ENCODE measurements at places on chromosomes 4 and X.

- peak; percentile 75 for DNase-seq
Observed at GRCh38 chr4:54073271-54073880, 9.0 kb upstream of the CHIC2 start.

DNA sequence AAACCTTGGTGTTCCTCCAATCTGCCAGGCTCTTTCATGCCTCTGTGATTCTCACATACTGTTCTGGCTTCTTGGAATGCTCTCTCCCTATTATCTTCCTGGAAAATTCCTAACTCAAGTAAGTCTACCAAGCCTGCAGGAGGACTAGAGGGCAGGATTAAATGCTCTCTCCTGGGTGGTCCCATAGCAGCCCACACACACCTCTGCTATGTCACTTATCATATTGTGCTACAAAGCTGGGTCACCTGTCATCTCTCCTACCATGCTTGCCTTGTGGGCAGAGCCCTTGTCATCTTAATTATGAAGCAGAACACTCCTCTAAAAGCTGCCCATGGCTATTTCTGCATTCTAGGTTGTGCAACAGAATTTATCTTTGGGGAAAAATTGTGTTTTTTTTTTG is 344.5 kb upstream of the NOCT start:
- peak; percentile 35 for DNase-seq

- DNase-seq: peak; percentile 33
Observed at GRCh38 chr4:169009286-169010124, 550 bp downstream of the CBR4 start.

DNA sequence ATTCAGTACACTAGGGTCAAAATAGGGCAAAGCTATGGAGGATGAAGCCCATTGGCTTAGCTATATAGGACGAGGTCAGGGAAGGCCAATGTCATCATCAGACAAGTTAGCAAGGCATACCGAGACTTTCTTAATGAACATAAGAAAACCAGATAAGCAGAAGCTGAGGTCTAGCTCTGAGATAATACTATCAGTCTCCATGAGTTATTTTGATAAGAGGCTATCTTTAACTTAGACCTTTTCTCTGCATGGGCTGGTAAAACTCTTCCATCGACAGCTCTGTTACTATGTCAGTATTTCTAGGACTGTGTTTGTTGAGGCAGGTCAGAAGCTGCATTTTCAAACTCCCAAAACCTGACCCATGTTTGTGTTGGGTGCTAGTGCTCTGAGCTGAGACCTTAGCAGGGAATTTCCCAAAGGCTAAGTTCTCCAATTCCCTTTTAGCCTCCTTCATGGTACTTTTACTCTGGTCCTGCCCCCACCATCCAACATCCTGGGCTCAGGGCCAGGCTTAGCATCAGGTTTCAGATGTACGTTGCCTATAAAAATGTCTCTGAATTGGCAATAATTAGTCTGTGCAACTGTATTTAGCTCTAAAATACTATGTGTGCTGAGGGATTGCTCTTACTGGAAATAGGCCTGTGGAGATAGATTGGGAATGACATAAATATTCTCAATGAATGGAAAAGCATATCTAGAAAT is 29.3 kb upstream of the LRAT start:
- DNase-seq: no peak

- no peak for DNase-seq
Observed at GRCh38 chr4:38139187-38139586, 179.0 kb downstream of the PTTG2 start.

GRCh38 chr4:162865102-162865501 is 301.6 kb downstream of the NAF1 start:
- DNase-seq: no peak

DNA sequence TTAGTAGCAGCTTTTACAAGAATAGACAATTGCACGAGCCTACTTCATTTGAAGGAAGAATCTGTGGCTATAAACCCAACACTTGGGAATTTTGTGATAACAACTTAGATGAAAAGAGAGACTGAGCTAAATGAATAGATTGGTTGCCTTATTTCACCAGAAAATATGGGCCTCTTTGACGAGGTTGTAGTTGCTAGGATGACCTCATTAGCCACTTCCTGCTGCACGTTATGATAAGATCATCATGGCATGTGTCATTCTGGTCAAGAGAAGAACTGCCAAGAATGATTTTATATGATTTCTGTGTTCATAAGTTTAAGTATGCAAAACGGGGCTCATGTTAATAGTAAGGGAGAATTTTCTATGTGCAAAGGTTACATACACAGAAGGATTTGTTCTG is 321.9 kb upstream of the GIMD1 start:
- DNase-seq: no peak

DNA sequence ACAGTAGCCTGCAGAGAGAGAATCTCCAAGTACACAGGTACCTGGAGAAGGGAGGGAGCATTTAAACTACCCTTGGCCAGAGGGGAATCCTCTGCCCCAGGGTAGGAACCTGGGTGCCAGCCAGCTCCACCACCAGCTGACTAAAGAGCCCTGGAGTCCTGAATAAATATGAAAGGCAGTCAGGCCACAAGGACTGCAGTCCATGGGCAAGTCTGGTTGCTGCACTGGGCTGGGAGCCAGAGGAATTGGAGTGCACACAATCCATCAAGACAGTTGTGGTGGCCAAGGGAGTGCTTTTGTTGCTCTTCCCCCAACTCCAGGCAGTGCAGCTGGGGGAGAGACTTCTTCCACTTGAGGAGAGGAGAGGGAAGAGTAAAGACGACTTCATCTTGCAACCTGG is 172.5 kb downstream of the HNRNPD start:
- peak; percentile 33 for DNase-seq

- peak; percentile 90 for DNase-seq
Observed at GRCh38 chr4:71231129-71232055, 107.4 kb upstream of the SLC4A4 start.

- DNase-seq: no peak
Observed at GRCh38 chr4:3470244-3471097, 7.4 kb downstream of the DOK7 start.

GRCh38 chr4:61312526-61312925 is 112.4 kb downstream of the ADGRL3 start:
- no peak for DNase-seq

DNA sequence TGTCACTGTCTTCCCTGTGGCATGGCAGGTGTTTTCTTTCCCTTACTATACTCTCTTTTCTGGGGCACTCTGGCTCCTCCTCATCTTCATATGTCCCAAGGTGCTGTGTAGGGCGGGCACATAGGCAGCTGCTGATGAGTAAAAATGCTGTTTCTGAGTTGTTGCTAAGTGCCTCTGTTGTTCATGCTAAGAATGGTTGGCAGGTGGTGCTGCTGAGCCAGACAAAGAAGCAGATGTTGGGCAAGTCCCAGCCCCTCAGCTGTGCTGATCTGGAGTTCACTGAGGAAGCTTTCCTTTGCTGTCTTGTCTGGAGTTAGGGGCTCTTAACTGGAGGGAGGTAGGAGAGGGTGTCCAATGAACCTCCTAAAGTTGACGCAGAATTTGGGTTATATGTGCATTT is 40.6 kb downstream of the HADH start:
- DNase-seq: peak; percentile 77

DNA sequence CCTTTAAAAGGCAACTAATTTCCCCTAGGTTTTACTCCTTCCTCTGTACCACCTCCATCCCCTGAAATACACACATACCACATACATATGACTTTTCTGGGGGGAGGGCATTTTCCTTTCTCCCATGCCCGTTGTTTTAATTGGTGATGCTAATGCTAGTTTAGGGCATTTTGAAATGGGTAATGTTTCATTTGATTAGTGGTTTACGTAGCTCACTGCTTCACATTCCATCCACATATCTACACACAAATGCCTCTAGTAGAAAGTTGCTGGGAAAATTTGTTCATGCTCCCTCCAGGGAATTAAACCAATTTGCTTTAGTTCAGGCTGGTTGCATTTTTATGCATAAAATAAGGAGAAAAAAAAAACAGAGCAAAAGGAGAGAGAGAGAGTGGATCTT is 231.2 kb downstream of the FRAS1 start:
- DNase-seq: peak; percentile 71

DNA sequence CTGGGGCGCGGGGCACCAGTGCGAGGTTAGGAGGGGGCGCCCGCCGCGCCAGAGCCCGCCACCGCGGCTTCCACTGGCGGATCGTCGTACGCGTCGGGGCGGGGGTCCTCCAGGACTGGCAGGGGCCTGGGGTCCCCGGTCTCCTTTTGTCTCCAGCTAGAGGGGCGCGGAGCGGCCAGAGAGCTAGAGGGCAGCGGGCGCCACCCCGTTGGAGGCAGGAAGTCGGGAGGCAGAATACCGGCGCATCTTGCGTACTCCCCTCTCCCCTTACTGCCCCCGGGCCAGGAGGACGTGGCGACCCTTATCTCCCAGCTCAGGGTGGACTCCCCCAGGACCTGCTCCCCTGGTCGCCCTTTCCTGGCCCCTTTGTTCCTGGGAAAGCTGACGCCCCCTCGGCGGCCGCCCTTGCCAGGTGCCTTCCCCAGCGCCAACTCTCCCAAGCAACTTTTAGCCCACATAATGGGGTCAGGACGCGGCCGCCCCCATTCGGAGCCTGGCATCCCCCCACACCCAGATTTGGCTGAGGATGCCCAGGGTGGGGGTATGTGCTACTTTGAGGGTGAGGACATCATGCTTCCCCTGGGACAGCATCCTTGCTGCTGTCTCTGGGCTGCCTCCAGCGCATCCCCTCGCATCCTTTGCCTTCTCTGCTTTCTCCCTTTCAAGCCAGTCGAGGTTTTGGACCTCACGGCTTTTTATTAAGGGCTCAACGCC is 933 bp downstream of the CNKSR2 start:
- DNase-seq: no peak

DNA sequence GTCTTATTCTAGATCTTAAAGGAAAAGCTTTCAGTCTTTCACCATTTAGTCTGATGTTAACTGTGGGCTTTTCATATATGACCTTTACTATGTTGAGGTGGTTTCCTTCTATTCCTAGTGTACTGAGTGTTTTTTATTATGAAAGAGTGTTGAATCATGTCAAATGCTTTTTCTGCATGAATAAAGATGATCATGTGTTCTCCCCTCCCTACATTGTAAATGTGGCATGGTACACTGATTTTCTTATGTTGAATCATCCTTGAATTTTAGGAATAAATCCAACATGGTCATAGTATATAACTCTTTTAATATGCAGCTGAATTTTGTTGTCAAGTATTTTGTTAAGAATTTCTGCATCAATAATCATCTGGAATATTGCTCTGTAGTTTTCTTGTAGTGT is 4.3 kb downstream of the CLGN start:
- DNase-seq: peak; percentile 80

- no peak for DNase-seq
Observed at GRCh38 chr4:80082693-80083092, 9.7 kb upstream of the ANTXR2 start.

DNA sequence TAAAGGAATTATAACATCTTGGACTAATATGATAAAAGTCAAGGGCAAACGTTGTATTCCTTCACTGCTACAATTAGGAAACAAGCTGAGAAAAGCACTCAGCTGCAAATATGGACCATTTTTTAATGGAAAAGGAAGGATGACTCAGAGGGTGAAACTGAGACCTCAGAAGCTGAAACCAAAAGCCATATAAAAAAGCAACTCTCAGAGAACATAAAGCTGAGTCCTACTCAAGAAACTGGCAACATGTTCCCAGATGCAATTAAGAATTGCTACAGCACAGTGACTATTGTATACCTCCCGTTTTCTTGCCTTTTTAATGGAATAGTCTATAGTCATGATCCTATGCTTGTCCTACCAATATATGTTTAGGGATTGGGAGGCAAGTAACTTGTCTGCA is 1106.4 kb upstream of the INTU start:
- no peak for DNase-seq
